DMS79 treated with DMSO at 0.1 percent for 48 hours (cell line): ENCODE measurements at places on chromosomes 6 and 20.

DNA sequence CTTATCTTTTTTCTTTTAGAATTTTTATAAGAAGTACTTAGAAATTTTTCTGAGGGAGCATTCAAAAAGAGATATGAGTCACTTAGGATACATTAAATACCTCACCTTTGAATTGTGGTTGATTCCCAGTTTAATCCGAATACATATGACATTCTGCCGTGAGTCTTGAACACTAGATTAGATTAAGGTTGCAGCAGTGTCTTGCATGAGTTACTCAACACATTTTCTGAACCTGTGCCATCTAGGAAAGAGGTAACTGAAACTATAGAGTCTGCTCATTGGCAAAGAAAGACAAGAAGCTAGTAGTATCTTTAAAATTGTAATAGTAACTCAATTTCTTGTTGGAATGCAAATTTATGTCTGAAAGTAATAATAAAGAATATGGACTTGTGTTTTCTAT lies 14.9 kb downstream of the PEX3 start:
- DNase-seq = no peak

GRCh38 chr6:114272582-114272981 lies 70.2 kb downstream of the HS3ST5 start:
- DNase-seq = no peak

DNA sequence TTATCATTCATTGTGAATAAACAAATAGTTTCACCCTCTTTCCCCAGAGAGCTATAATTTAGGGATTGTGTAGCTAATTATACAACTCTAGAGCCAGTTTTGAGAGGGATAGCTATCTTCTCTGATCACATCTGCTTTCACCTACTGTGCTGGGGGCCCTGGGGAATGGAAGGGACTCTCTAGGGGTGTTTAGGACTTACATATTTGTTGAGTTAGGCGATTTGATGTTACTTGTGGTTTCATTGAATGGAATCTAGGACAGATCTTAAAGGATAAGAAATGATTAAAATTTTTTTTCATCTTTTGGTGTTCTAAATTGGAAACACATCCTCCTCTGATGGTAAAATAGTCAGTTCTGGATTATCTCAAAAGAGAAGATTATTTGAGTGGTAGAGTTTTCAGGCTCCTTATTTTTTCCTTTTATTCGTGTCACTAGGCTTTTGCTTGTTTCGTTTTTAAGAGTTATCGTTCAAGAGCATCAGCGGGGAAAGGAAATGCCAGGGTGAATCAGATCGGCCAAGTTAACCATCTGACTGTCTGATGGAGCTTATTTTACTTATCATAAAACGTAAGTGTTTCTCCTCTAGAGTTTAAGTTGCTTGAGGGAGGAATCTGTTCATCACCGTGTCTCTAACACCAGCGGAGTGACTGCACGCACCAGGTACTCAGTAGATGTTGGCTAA lies 236.7 kb downstream of the FARS2 start:
- no peak for DNase-seq

DNA sequence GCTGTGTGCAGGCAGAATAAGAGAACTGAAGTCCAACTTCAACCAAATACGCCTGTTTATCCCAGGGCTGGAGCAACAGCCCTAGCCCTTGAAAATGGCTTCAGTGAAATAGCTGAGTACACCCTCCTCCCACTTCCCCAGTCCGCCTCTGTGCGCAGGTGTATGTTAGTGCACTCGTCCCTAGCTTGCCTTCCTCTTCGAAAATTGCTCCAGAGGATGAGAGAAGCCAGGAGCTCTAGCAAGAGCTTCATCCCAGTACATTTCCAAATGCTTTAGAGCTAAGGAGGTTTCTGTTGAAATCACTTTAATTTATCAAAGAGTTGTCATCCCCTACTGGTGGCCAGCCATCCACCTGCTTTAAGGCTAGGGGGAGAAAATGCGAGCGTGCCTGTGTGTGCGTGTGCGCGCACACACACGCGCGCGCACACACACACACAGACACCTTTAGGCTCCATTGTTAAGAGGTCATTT lies 5.4 kb upstream of the POU3F2 start:
- DNase-seq = no peak

DNA sequence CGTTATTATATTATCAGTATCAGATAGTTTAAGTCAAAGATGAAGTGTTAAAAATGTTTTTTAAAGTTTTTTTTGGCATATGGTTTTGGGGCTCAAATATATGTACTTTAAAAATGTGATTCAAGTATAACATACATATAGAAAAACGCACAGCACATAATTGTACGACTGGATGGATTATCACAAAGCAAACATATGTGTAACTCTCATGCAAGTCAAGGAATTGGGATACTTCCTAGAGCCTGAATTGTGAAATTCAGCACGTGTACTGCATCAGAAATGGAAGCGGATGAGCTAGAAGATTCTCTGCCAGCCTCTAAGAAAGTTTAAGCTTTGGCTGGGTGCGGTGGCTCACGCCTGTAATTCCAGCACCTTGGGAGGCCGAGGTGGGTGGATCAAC lies 340.9 kb downstream of the PRL start:
- no peak for DNase-seq

DNA sequence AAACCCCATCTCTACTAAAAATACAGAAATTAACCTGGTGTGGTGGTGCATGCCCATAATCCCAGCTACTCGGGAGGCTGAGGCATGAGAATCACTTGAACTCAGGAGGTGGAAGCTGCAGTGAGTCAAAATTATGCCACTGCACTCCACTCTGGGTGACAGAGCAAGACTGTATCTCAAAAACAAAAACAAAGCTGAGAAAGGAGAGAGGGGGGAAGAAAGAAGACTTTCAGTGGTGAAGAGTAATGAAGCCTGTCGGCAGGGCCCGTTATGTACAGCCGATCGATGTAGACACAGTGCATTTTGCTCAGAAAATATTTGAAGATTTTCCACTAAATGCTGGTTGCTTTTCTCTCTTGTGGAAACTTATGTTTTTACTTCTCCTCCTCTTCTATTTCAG lies 13.8 kb downstream of the VAPB start:
- no peak for DNase-seq

DNA sequence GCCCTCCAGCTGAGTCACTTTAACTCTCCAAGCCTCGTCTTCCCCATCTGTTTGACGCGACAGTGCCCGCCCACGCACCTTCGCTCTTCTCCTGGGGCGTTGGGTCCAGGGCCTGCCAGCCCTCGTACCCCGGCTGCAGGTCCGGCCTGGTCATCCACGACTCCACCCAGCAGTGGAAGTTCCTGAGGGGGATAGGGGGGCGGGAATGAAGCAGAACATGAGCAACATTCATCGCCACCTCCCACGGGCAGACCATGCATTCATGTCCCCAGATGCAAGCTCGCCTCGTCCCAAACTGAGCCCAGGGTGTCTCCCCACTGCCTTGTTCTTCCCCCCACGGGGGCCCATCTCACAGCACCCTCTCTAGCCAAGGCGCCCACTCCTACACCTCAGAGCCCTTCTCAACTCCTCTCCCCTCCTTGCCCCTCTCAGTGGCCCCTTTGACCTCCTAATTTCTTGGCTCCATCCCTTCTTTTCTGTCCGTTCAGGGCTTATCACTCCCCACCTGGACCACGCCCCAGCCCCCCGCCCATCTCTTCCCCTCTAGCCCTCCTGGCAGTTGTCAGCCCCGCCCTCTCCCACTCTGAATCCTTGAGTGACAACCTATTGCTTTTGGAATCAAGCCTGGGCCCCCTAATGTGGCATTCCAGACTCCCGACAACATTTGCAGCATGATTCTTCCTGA lies 23.7 kb downstream of the TGM2 start:
- no peak for DNase-seq

- DNase-seq = no peak
Observed at GRCh38 chr6:118736440-118736839, 85.0 kb upstream of the CEP85L start.

DNA sequence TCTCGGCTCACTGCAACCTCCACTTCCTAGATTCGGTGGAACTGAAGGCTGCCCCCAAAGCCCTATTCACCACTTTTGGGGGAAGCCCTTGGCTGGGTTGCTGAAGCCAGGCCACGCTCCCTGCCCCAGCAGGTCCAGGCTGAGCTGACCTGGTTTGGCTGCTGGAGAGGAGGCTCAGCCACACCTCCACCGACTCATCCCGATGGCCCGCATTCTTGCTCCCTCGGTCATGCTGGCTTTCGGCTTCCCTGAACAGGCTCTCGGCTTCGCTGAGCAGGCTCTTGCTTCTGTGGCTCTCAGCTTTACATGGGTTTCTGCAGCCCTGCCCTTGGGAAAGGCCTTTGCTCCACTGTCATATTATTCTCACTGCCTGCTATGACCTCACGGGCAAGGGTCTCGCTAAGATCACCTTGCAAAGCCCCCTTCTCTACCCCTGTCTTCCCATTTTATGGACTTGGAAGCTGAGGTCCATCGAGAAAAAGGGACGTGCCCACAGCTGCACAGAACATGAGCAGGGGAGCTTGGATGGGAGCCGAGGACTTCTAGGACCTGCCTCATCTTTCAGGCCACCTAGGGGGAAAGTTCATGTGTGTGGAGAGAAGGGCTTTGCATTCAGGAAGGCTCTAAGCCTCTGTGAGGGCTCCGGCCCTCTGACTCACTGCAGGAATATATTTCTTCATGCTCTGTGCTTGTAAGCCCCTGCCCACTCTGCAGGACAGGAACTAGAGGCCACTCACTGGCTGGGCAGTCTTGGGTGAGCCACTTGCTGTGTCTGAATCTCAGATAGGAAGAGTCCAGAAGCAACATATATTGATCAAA lies 15.6 kb downstream of the ARHGAP40 start:
- no peak for DNase-seq

DNA sequence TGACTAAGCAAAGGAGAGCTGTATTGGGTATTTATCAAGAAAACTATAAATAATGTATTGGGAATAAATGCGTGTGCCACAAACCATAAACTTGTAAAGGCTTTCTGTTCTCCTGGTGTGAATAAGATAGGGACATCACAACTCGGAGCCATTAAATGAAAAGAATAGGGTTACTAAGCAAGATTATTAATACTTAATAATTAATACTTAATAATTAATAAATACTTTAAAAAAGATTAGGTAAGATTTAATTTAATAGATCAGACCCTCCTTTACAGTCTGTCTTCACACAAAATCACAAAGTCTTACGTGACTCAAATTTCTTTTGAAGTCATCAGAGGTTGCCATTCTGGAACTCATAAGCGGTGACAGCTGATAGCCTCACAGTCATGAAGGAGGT lies 648.9 kb downstream of the PRKN start:
- no peak for DNase-seq

GRCh38 chr20:20079102-20079784 lies 26.9 kb downstream of the CFAP61 start:
- peak; percentile 14 for DNase-seq

DNA sequence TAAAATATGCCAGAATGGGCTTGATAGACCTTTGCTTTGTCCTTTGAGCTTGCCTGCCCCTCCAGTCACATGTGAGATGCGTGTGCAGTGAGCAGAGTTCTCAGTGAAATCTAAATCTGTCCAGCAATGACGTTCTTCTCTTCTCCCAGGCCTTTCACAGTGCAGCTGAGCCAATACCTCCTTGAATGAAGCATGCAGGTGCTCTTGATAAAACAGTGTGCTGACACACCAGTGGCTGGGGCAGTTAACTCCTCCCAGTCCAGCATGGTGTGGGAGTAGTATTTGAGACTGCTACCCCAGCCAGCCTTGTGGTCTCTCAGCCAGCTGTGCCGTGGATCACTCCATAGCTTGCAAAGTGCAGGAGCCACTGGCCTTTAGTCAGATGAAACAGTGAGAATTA lies 240.5 kb downstream of the FARS2 start:
- DNase-seq = no peak

DNA sequence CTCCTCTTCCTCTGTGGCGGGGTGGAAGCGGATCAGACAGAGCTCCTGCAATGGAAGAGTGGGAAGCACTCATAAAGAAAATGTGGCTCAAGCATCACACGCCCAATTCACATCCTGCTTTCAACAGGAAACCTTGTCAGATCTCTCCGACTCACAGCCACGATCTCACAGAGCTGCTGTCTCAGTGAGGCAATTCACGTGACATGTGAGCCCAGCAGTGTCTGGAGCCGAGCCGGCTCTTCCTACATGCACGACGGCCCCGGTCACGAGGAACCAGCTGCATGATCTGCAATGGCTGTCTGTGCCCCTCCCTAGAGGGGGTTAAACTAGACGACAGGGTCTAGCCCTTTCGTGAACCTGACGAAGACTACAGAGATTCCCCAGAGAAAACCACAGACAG lies 29.5 kb upstream of the TCFL5 start:
- no peak for DNase-seq

DNA sequence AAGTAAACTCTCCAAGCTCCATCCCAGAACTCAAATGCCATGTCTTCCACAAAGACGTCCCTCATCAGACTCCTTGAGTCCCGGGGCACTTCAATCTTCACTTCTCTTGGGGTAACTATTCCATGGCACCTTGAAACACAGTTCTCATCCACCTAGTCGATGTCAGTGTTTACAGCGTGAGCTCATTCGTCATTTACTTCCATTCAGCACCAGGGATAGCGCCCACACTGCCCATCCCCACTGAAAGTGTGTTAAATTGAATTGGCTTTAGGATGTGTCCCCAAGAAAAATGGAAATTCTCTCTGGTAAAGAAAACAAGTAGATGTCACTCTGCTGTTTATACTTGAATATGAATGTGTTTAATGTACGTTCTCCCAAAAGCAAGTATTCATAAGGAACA lies 31.3 kb downstream of the KCNK15 start:
- no peak for DNase-seq

GRCh38 chr6:30823534-30823865 lies 60.8 kb upstream of the DDR1 start:
- DNase-seq = no peak

- peak; percentile 47 for DNase-seq
Observed at GRCh38 chr6:139452148-139452876, 77.9 kb upstream of the CITED2 start.

GRCh38 chr20:56995635-56996075 lies 270.8 kb downstream of the BMP7 start:
- no peak for DNase-seq

DNA sequence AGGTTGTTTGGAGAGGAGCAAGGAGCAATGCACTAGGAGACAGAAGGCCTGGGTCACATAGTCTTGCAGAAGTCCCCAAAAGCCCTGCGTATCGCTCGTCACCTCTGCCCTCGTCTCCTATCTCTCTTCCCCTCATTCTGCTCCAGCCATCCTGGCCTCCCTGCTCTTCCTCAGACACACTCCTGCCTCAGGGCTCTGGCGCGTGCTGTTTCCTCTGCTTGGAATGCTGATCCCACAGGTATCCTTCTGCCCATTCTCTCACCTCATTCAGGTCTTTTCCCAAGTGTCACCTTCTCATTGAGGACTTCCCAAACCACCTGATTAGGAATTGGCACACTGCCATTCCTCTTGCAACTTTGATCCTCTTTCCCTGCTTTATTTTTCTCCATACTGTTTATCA lies 9.0 kb upstream of the SLC2A10 start:
- DNase-seq = no peak

DNA sequence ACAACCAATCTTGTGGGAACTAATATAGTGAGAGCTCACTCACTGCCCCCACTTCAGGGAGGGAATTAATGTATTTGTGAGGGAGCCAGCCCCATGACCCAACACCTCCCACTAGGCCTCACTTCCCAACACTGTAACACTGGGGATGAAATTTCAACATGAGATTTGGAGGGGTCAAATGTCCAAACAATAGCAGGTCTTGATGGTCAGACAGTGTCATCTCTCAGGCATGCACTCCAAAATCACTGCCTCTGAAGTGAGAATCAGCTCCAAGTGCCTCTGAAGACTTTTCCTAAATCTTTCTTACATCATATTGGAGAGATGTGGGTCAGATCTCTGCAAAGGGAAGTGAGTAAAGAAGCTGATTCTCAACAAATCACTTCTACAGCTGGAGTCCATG lies 13.8 kb upstream of the SAYSD1 start:
- no peak for DNase-seq
